ENCODE measurements at places on chromosomes 4 and X.

DNA sequence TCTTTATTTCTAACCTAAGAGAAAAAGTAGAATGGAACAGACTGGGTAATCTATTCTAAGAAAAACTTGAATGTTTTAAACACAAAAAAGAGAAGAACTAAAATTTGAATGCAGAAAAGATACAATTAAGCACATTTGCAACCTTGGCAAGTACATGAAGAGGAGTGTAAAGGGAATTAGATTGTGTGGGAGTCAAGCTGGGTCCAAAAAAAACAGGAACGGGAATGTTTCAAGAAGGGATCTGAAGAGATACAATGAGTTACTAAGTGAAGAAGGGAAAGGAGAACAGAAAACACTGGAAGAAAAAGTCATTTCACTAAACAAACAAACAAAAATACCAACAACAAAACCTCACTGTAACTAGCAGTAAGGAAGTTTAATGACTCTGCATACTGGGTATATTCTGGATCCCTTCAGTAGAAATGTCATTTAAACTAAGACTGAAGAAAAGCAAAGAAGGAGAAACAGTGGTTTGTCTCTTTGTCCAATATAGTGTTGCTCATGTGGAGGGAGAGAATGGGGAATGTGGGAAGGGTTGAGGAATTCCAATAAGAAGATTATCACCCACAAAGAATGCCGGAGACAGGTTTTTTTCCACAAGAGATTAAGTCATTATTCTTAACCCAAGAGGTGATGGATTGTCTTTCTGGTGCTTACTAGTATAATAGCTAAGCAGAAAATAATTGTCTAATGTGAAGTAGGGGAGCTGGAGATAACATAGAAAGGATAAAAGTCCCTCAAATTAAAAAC, 50.4 kb upstream of the PTPN13 start:
- peak; percentile 45 for DNase-seq

- peak; percentile 71 for DNase-seq
Observed at GRCh38 chr4:21879187-21879586, 69.4 kb downstream of the KCNIP4 start.

- DNase-seq = no peak
Observed at GRCh38 chrX:76064825-76065224, 108.0 kb upstream of the PBDC1 start.

GRCh38 chr4:103721251-103721650, 1.5 kb upstream of the TACR3 start:
- no peak for DNase-seq

DNA sequence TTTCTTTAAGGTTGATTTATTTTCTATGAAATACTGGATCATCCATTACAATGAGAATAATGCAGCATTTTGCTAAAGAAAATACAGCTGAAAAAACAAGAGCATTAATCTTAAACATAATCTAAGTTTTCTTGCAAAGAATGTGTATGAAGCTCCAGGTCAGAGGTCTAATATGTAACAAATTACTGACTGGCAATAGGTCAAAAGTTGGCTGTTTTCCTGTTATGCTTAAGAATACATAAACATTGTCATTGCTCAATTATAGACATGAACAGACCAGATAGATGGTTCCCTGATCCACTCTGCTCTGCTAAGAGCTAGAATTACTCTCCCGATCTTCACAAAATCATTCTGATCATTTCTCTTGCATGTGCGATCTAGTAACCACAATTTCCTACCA, 718.6 kb downstream of the PDHA2 start:
- no peak for DNase-seq

- no peak for DNase-seq
Observed at GRCh38 chr4:8741513-8742226, 130.0 kb downstream of the HMX1 start.

- DNase-seq = no peak
Observed at GRCh38 chrX:135543172-135543571, 22.7 kb downstream of the INTS6L start.

- DNase-seq = no peak
Observed at GRCh38 chr4:42566835-42567234, 90.1 kb downstream of the ATP8A1 start.

DNA sequence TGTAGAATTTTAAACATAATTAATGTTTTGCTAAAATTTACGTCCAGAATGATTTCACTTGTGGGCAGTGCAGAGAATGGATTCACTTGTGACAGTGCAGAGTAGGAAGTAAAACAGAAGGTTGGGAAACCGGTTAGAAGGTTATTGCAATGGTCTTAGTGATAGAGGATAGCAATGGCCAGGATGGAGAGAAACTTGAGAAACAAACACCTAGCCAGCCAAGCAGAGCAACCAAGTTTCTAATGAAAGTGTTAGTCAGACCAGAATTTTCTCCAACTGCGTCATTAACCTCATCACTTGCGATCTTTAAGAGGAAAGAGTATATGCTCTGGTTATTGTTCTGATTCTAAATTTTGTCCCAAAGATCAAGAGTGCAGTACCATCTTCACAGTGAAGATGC, 50.0 kb upstream of the TBC1D9 start:
- no peak for DNase-seq

DNA sequence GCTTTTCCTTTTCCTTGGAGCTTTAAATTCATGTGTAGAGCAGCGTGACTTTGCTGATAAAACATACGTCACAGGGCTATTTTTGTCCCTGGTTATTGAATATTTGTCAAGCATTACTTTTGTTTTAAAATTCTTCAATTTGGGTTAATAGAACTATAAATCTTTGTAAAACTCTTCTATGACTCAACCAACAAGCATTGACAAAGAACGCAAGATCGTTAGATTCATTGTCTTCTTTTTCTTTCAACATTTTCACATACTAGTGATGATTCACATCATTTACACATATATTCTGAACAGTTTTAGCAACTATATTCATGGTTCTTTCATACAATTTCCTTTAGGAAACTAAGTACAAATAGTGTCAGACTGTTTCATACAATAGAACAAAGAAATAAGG, 72.0 kb upstream of the GPM6A start:
- DNase-seq = peak; percentile 35

DNA sequence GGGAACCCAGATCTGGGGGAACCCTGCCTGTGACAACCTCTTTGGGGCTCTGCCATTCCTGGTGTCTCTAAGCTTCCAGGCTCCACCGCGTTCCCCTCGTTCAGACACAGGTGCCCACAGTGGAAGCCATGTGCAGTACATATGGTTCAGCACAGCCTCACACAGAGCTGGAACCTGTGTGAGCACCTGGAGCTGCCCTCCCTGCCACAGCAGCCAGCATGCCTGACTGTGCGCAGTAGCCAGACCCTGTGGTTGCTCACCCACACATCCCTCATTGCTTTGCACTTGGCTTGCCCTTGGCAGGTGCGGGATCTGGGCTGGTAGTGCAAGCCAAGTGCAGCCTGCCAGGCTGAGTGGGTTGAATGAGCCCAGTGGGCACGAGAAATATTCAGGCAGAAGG, 814.2 kb downstream of the PDHA2 start:
- DNase-seq = no peak

- DNase-seq = peak; percentile 23
Observed at GRCh38 chrX:104195489-104196084, 29.3 kb downstream of the FAM199X start.

DNA sequence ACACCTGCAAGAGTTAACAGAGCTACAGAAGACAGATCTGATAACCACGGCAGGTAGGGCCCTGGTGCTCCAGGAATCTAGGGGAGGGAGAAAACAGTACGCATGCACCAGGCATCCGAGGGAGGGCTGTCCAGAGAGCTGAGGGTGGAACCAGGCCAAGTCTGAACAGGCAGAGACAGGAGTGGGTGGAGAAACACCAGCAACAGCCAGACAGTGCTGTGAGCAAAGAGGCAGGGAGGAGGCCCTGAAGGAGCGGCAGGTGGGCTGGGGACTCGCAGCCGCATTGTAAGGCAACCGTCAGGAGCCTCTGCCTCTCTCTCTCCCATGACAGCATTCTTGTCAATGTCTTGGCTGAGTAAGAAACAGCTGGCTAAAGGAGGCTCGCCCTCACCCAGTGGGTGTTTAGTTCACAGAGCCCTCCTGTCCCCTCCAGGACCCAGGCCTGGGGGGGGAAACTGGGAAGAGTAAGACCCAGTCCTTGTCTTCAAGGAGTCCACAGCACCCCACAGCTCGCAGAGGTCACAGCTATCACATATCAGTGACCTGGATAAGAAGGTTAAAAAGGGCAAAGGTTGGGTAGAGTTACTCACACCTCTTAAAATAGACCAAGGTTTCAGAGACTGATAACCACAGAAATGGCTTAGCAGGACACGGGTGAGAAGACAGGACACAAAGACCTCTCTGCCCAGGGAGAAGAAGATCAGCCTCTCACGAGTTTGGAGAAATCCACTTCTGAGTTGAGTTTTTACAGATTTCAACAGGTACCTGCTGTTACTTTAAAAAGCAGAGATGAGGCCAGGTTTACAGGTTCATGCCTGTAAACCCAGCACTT, 10.5 kb downstream of the ACSL1 start:
- peak; percentile 29 for DNase-seq
